Activated CD8-positive, alpha-beta memory T cell treated with anti-CD3 and anti-CD28 coated beads for 1 hour (primary cell): ENCODE measurements at places on chromosomes 3 and 15.

- DNase-seq = no peak
Measured at GRCh38 chr3:111690242-111690641, 95.1 kb upstream of the ZBED2 start.

- DNase-seq = no peak
Measured at GRCh38 chr3:41681479-41681878, 280.4 kb downstream of the ULK4 start.

GRCh38 chr15:74384881-74385643 lies 17.6 kb upstream of the CYP11A1 start:
- no peak for DNase-seq

DNA sequence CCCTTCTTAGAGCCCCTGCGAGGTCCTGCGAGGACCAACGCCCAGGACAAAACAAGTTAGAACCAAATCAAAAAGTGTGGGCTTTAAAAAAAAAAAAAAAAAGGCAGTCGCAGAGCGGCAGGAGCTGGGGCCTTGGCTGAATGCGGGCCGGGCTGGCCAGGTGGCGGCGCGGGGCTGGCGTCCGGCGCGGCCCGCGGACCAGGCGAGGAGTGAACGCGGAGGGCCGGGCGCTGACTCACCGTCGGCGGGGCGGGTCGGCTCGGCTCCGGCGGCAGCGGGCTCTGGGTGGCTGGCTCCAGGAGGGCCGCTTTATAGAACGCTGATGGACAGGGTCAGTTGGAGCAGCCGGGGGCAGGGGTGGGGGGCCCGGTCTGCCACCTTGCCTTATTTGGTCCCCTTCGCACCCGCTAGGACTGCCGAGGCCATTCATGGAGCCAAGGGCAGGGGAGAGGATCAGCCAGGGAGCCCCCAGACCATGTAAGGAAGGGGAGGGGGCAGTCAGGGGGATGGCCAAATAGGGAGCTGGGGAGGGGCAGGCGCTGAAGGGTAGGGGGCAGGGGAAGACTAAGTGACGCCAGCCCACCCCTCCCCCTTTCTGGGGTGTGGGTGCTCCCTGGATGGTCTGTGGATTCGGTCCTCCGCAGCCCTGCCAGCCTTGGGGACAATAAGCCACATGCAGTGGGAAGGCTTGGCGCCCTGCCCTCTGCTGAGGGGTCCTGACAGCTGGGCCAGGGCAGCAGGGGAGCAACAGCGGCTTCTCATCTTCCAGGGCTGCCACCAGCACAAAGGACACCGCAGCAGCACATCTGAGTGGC lies at the start of gene ACTC1:
Gene ACTC1 (minus strand): TSS at position 283 of the 815 bp plus-strand sequence. CDS start 741 bp downstream, outside the sequence.
- no peak for DNase-seq

GRCh38 chr3:98966862-98967546 lies 65.5 kb upstream of the DCBLD2 start:
- DNase-seq = no peak

DNA sequence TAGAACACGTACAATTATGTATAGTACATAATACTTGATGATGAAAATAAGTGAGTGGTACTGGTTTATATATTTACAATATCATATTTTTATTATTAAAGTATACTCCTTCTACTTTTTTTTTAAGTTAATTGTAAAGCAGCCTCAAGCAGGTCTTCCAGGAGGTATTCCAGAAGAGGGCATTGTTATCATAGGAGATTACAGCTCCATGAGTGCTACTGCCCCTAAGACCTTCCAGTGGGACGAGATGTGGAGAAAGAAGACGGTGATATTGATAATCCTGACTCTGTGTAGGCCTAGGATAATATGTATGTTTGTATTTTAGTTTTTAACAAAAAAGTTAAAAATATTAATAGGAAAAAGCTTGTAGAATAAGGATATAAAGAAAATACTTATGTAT lies 40.3 kb upstream of the SCN5A start:
- no peak for DNase-seq

- DNase-seq = no peak
Measured at GRCh38 chr3:143975554-143976152, 4.0 kb downstream of the DIPK2A start.
